ENCODE measurements at places on chromosomes 4 and X.

DNA sequence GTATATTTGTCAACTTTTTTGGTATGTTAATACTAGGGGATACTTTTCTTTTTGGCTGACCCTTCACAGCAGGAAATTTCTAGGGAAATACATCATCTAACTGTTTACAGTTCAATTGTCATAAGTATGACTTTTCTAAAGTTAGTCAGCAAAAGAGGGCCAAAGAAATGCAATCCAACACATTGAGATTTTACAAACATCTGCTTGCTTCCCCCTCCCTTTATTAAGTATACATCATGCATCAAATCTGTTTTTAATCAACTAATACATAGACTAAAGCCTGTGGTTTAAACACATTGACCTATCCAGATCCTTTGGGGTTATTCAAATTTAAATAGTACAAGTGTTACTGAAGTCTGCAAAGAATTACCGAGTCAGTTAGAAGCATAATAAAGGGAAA, 93.9 kb downstream of the MID1 start:
- DNase-seq: no peak

DNA sequence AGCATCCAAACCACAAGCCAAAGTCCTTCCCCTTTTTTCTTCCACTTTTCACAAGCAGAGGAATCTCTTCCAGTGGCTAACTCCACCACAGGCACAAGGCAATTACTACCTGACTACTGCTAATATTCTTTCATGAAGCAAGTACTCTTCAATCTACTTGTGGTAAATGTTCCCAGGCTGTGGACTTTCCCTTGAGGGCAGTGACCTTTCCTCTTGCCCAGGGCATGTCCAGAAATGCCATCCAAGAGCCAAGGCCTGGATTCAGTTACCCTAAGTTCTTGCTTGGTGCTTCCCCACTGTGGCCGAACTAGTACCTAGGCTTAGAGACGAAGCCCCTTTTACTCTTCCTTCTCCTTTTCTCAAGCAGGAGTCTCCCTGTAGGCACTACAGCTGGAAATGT, 400.7 kb downstream of the DCAF12L2 start:
- no peak for DNase-seq

GRCh38 chr4:172787111-172787510, 381.5 kb upstream of the GALNT7 start:
- no peak for DNase-seq

GRCh38 chrX:136147976-136148375, 643 bp downstream of the FHL1 start:
- DNase-seq: no peak

DNA sequence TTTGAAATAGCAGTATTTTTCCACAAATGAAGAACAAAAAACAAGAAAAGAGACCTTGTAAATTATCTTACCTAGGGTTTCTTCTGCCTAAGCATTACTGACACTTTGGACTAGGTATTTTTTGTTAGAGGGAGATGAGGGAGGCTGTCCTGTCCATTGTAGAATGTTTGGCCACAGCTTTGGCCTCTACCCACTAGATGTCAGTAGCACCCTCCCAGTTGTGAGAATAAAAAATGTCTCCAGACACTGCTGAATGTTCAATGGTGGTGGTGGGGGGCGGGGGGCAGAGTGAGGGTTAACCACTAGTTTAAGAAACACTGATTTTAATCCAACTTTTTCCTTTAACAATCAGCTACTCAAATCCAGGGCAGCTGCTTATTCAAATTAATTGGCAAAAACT, 25.8 kb downstream of the OTUD4 start:
- no peak for DNase-seq

DNA sequence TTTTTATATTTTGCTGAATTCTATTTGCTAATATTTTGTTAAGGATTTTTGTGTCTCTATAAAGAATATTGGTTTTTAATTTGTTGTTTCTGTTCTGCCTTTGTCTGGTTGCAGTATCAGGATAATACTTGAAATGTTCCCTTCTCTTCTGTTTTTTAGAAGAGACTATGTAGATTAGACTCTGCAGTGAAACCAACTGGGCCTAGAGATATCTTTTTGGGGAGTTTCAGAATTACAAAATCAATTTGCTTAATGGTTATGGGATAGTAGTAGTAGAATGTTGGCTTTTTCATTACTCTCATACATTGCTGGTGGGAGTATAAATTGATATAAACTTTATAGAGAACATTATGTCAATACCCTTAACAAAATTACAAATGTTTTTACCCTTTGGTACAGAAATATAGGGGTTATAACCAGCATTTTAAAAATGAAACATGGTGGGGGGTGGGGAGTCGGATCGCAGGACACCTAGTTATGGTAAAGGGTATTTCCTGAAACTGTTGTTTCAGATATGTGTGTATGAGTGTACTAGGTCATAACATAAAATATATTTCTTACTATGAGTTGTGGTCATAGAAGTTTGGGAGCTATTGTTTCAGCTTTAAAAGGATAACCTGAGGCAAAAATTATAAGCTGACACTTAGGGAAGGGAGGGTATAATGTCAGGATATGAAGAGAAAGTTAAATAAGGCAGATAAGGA, 29.0 kb downstream of the CLOCK start:
- DNase-seq: no peak

GRCh38 chr4:95268819-95269565, 279.8 kb downstream of the UNC5C start:
- no peak for DNase-seq

- DNase-seq: no peak
Observed at GRCh38 chrX:40684092-40684491, 36.7 kb upstream of the CXorf38 start.

GRCh38 chr4:41161355-41161754, 53.0 kb downstream of the APBB2 start:
- DNase-seq: no peak

DNA sequence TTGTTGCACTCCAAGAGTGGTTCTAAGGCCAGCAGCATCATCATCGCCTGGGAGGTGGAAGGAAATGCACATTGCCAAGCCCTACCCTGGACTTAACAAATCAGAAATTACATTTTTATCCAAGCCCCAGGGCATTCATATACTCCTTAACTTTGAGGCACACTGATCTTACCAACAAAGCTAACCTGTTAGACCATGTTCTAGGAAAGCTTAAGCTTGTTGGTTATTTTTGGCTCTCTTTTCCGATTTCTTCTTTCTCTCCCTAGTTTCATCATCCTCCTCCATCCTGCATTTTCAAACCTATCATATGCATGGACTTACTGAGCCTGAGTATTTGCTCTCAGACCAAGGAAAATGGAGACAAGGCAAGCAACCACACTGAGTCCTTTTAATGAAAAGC, 133.4 kb downstream of the OPHN1 start:
- DNase-seq: no peak

DNA sequence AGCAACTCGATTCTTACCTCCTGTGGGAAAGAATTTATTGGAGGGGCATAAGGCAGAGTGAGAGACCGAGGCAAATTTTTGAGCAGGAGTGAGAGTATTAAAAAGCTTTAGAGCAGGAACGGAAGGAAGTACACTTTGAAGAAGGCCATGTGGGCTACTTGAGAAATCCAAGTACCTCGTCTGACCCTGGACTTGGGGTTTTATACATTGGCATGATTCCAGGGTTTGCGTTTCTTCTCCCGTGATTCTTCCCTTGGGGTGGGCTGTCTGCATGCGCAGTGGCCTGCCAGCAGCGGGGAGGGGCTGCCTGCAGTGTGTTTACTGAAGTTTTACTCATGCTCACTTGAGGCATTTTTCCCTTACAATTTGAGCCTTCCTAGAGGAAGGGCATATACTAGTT, 3.4 kb downstream of the GALNT7 start:
- DNase-seq: no peak
